GM04504 (cell line): ENCODE measurements at places on chromosomes 13 and 19.

DNA sequence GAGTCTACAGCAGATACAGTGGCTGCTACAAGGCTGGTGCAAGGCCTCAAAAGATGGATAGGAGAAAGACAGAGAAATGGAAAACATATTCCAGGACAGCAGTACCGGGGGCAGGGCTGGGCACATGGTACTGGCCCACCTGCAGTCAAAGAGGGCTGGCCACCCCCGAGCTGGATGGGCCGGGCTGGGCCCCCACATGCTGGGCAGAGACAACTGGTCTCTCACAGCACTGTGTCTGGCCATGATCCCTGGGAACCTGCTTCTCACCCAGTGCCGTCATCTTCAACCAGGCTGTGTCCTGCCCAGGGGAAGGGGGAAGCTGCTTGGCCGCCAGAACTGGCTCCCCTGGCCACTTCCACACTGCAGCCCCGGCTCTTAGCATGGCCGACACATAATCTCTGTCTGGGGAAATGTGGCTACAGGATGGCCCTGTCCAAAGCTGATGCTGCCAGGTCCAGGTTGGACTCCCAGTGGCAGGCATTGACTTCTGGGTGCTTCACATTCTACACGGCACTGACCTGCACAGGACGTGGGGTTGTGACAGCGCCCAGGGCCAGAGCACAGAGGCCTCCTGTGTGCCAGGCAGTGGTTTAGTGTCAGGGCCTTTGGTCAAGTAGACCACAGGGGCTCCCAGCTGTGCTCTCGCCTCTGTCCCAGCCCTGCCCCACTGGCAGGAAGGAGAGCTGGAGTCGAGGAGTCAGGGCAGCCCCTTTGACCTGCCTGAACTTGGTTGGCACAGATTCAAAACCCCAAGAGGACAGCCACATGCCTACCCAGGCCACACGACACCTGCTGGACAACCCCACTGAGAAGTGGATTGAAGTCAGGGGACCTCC is 21.7 kb downstream of the PEPD start:
- DNase-seq, result no peak

DNA sequence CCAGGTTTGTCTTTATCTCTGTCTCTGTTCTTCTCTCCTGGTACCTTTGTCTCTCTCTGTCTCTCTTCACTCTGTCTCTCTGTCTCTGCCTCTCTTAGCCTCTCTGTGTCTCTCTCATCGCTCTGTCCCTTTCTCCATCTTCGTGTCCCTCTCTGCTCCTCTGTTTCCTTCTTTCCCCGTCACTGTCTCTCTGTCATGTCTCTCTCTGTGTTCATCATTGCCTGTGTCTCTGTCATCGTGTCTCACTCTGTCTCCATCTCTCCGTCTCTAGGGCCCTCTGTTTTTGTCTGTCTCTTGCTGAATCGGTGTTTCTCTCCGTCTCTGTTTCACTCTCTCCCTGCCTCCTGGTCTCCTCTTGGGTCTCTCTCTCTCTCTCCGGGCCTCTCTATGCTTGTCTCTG is 2.9 kb upstream of the KCNN4 start:
- no peak for DNase-seq

- no peak for DNase-seq
Measured at GRCh38 chr19:45151821-45152503, 8.8 kb downstream of the NKPD1 start.

GRCh38 chr13:109755551-109755950 is 30.8 kb downstream of the IRS2 start:
- DNase-seq, result no peak
